Activated CD8-positive, alpha-beta memory T cell treated with anti-CD3 and anti-CD28 coated beads for 1 hour (primary cell): ENCODE measurements at places on chromosomes 2 and 18.

- no peak for DNase-seq
Measured at GRCh38 chr2:142130111-142131009, 456 bp downstream of the LRP1B start.

- DNase-seq, result no peak
Measured at GRCh38 chr2:165920748-165921147, 32.8 kb downstream of the TTC21B start.

GRCh38 chr2:96225016-96225533, 16.4 kb upstream of the STARD7 start:
- DNase-seq, result no peak

DNA sequence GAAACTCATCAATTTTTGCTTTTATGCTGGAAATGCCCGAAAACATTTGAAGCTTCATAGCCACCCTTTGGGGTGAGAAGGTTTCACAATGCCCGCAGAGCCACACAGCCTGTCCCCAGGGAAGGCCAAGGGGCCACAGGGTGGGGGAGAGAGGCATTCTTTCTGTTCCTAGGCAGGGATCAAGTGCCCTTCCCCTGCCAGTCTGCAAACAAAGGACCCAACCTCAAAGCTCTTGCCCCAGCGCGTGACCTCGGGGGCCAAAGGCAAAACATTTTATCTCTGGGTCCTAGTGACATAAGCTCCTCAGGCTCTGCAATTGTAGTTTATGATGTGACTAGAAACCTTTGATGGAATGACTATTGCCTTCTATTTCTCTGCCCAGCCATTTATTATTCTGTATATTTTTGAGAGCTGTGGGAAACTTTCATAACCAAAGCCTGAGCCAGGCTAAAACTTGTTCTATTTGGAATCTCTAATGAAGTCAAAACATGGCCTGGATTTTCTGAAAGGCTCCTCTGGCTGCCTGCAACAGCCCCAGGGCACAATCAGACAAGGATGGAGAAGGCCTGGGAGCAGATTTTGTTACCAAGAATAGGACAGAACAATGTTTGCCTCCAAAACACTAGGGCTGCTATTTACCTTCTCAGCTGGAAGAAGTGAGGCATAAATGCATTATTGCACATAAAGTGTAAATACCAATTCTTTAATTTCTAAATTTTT, 137.2 kb upstream of the KCTD1 start:
- no peak for DNase-seq

GRCh38 chr18:59743566-59743965, 46.3 kb upstream of the CCBE1 start:
- no peak for DNase-seq

GRCh38 chr2:121151311-121152109, 133.5 kb downstream of the TFCP2L1 start:
- DNase-seq, result no peak

DNA sequence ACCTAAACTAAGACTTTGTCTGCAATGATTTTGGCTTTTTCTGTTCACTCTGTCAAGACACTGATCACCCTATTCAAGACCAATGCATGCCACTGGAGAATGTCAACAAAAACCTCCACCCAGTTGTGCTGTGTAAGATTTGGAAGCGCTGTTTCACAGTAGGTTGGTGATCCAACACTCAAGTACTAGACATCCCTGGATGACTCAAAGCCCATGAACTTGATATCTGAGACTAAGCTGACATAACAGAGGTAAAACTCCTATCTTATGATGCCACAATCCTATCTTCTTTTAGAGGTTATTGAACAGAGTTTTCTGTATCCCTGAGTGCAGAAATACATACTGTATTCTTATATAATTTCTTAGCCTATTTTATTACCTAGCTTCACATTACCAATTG, 251.3 kb upstream of the ETAA1 start:
- no peak for DNase-seq

GRCh38 chr2:32450851-32451250, 94.0 kb downstream of the BIRC6 start:
- DNase-seq, result no peak

DNA sequence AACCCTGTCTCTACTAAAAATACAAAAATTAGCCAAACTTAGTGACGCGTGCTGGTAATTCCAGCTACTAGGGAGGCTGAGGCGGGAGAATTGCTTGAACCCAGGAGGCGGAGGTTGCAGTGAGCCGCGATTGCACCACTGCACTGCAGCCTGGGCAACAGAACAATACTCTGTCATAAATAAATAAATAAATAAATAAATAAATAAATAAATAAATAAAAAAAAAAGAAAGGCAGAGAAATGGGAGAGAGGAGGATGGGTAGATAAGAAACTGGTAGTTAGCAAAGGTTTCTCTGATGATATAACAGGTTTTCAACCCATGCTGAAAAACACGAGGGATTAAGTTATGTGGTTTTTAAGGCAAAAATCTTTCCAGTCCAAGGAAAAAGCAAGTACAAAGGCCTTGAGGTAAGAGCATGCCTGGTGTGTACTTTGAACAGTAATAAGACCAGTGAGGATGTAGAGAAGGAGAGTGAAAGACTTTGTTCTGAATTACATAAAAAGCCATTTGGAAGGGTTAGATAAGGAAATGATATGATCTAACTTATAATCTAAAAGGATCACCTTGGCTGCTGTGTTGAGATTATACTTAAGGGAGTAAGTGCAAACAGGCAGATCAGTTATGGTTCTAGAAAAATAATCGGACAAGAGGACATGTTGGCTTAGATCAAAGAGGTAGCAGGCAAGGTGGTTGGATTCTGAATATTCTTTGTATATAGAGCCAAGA, 159.3 kb downstream of the PTH2R start:
- DNase-seq, result no peak

DNA sequence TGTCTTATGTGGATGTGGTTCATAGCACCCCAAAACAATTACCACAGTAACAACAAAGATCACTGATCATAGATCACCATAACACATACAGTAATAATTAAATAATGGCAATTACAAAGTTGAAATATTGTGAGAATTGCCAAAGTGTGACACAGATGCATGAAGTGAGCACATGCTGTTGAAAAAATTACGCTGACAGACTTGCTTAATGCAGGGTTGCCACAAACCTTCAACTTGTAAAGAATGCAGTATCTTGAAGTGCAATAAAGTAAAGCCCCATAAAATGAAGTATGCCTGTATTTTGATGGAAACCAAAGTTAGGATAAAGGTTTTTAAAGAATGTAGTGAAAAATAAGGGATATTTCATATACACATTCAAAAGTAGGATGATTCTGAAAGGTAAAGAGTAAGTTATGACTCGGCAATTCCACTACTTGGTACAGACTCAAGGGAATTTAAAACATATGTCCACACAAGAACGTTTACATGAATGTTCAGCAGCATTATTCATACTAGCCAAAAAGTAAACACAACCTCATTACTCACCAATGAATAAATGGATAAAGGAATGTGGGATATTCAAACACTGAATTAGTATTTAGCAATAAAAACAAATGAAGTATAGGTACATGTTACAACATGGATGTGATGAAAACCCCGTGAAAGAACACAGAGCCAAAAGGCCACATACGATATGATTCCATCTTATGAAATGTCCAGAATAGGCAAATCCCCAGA, 61.6 kb downstream of the SCN9A start:
- no peak for DNase-seq

- DNase-seq, result no peak
Measured at GRCh38 chr2:190972213-190972612, 41.8 kb downstream of the STAT1 start.

DNA sequence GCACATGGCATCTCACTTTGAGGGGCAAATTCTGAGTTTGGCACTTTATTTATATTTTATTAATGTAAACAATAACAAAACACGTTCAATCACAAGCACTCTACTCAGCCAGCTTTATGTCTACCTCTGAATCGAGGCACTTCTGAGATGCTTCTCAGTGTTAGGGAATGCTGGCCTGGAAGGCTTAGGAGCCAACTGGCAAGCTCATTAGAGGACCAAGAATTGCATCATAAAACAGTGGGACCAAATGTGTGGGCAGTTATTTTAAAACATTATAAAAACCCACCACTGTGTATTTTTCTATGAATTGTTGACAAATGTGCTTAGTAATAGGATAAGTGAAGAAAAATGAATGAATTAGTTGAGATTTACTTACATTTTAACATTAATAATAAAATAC, 46.8 kb upstream of the SMIM21 start:
- no peak for DNase-seq

DNA sequence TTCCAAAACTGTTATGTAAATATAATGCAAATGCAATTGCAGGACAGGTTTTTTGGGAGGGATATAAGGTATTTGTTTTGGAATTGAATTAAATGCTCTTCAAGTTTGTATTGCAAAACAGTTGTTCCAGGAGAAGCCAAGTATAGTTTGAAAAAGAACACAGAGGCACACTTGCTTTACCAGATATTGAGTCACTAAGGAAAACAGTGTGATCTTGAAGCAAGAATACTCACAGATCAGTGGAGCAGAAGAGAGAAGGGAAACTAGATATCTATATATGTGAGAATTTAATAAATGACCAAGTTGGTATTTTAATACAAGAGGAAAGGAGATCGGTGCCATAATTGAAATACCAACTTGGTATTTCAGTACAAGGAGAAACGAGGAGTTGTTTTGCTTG, 178.9 kb downstream of the CAPN13 start:
- no peak for DNase-seq

DNA sequence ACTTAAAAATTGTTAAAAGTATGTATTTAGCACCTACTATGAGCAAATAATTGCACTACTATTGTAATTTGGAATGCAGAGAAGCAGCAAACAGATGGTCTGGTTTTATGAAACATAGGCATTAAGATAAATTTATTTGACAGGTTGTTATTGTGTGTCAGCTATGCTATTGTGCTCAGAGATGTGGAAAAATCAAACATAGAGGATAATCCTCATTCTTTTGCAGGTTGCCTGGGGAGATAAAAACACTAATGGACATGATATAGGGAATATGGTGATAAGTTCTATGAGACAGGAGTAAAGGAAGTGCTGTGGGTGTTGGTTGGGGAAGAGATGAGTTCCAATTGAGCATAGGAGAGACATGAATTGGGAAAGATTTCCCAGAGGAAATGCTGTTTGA, 71.3 kb downstream of the PPP1R1C start:
- no peak for DNase-seq

DNA sequence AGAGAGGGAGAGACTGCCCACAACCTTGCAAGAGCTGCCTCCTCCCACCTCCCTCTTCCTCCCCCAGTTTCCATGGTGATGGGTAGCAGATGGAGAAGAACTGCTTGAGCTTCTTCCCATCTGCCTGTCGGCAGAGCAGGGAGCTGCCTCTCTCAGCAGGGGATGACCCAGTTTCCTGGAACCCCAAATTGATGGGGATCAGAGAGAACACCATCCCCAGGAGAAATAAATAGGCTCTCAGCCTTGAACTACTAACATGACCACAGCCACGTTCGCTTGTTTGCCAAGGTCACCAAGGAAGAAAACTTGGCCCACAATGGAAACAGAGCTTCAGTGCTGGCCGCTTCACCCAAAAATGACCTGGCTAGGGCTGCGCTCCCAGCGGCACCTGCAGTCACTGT, 82.2 kb downstream of the ADD2 start:
- DNase-seq, result no peak

DNA sequence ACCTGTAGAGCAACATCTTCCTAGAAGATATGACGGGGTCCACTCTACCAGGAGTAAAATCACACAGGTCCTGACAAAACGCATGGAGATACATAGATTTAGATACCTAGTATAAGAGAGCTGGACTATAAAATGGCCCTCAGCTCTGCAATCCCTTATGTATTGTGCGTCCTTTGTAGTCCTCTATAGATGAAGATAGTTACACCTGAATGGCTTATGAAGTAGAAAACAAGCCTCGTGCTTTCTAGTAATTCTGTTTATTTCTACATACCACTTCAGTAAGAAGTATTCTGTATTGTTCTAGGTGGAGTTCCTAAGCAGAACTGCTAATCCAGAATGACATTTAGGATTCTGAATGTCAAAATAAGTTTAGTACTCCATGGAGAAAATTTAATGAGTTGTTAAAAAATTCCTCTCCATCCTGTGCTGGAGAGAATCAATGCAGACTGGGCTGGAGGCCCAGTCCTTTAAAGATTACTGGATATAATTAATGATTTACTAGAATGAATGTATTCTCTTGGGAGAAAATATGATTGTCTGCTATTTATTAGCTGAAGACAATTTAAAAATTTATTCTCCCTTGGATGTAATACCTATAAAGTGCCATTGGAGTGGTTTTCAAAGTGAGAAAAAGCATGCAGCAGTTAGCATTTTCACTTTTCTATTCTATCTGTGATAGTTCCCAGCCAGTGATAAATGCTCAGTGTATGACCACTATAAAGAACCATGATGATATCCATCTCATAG, 147.3 kb upstream of the UNC80 start:
- DNase-seq, result no peak

- no peak for DNase-seq
Measured at GRCh38 chr2:240453461-240454105, 18.1 kb downstream of the GPC1 start.

DNA sequence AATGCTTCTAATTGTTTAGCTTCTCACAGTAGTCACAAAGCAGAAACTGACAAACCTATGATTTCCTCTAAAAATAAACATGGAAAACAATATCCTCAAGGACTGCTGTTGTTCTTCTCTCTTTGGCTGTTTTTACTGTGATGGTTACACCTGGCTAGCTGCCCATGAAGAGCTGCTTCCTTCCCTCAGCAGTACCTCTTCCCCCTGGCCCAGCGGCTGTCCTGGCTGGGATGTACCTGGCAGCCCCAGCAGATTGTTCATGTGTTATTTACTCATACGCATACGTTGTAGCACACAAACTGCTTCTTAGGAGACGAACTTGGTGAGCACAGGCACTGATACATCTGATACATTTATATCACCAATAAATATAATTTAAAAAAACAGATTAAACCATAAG, 27.4 kb downstream of the NEMP2 start:
- no peak for DNase-seq

- no peak for DNase-seq
Measured at GRCh38 chr2:168690381-168690885, 112.0 kb upstream of the NOSTRIN start.

DNA sequence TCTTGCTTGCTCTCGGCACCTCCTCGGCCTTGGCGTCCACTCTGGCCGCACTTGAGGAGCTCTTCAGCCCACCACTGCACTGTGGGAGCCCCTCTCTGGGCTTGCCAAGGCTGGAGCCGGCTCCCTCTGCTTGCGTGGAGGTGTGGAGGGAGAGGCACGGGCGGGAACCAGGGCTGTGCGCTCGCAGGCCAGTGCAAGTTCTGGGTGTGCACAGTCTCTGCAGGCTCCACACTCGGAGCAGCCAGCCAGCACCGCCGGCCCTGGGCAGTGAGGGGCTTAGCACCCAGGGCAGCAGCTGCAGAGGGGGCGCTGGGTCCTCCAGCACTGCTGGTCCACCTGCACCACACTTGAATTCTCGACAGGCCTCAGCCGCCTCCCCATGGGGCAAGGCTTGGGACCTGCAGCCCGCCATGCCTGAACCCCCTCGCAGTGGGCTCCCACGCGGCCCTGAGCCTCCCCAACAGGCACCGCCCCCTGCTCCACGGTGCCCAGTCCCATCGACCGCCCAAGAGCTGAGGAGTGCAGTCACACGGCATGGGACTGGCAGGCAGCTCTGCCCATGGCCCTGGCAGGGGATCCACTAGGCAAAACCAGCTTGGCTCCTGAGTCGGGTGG, 411.2 kb upstream of the CHAC2 start:
- no peak for DNase-seq
